Naive thymus-derived CD4-positive, alpha-beta T cell (primary cell): ENCODE measurements at places on chromosomes 11 and 22. TPM values are rescaled to one million over a fixed set of nuclear protein-coding genes. Genes with fewer than 3 reads are reported as not detected.

DNA sequence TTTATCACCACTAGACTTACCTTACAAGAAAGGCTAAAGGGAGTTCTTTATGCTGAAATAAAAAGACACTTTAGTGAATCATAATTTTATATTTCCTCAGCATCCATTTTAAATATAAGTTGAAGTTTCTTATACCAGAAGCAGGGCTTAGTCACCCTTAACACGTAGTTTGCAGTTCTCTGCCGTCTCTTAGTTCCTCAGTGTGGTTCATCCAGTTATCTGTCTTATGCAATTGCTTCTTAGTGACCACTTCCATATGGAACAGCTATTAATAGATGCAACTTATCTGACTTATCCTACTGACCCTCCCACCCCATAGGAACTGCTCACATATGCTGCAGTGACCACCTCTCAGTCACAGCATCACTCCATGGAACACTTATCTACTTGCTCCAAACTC, 11.7 kb upstream of the SLC36A4 start:
- DNase-seq, result no peak

Gene APOA5
- not detected for total RNA-seq

- no peak for DNase-seq
These were observed 100.7 kb downstream of the TRIM44 start for GRCh38 chr11:35763301-35763700.

Gene DBX1
- not detected for total RNA-seq

Gene OR5B17
- total RNA-seq, result not detected

Gene OPCML
- not detected for total RNA-seq

DNA sequence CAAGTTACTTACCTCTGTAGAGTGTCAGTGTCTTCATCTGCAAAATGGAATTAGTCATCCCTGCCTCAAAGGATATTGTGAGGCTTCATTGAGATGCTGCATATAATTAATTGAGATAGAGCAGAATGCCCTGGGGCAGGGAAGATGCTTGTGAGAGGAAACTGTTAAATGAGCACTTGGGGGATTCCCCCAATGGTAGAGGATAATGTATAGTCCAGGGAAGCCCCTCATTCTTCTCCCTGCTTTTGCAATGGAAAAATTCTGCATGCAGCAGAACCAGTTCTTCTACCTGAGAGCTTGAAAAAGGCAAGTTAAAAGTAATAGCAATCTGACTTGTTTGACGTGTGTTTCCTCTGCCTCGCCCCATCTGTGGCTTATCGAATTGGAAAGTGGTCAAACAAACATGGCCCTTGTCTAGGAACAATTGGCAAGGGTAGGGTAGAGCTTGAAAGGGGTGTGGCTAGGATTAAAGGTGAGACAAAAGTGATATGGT, 90.9 kb downstream of the NAV2 start:
- no peak for DNase-seq

GRCh38 chr22:30605449-30606110, 1.4 kb upstream of the TCN2 start:
- DNase-seq, result no peak

Gene WBP2NL
- 3.2 and 3.4 TPM in 2 replicates for total RNA-seq
